Activated naive CD4-positive, alpha-beta T cell treated with anti-CD3 and anti-CD28 coated beads, Interleukin-2, amount 10 ng/mL, durations not matched to agents 7 days and 5 days (primary cell): ENCODE measurements at places on chromosomes 2 and 18.

- no peak for DNase-seq
Observed at GRCh38 chr2:140362361-140362760, 1582.2 kb upstream of the NXPH2 start.

DNA sequence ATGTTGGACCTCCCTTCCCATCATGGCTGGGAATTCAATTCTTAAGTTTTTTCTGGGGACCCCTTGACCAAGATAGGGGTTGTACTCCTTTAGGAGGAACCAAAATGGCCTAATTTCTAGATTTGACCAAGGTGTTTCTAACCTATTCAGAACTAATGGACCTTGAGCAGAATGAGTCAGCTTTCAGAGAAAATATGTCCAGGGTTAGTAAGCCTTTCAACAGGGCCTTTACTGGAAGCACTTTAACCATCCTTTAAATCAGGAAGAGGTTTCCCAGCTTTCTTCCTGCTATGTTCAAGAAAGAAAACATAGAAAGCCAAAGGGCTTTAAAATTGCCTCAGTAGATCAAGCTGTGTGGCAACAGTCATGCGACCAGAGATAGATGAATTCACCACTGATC lies 1184.9 kb upstream of the ACVR2A start:
- DNase-seq: no peak

- no peak for DNase-seq
Observed at GRCh38 chr18:13456736-13457271, 238.2 kb downstream of the LDLRAD4 start.

GRCh38 chr2:174336501-174337336 lies 2.0 kb downstream of the SP9 start:
- no peak for DNase-seq

DNA sequence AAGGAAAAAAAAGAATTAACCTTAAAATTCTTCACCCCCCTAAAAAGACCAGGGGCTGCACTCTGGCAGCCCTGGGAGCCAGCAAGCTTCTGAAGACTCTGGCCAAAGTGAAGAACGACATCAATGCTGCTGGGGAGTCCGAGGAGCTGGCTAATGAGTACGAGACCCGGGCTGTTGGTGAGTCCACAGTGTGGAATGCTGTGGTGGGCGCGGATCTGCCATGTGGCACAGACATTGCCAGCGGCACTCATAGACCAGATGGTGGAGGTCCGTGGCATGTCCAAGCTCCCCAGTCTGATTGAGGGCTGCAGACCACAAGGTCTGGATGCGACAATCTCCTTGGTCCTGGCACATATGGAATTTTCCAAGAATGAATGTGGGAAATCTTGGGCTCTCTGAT lies 47.4 kb downstream of the TRPM8 start:
- no peak for DNase-seq

DNA sequence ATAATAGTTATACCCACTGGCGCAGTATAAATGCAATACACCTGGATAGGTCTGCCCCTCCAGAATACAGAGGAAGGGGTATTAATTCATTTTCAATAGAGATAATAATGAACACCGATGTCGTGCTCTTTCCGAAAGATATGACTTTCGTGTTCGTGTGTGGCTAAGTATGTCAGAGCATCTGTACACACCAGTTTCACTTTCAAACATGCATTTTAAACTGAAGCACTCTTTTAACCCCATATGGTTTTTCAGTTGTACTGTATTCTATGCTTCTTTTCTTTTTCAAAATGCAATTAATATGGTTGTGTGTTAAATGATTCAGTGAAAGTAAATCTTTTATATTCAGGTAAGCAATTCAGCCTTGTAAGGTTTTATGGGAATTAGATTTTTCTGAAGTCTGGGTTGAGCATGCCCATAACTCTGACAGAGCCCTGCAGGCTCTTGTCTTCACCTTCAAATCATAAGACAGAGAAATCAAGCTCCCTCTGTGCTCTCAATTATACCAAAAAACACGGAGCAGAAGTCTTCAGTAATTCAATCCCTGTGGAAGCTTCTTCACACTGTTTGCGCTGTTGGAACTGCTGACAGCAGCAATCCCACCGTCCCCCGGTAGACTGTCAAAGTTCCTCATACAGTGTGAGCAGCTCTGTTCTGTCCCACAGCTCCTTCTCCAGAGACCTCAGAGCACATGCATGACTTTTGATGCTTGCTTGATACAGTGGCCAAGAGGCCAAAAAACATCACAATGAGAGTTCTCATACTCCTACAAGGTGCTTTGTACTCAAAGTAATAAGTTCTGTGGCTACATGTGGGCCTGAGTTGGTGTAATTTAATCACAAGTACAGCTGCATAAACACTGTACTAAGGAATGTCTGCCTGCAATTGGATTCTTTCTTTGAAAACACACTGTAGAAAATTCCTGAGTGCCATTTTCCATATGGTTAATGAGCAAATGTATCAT lies 186.8 kb downstream of the ZNF521 start:
- no peak for DNase-seq
